Mesendoderm (in vitro differentiated cells): ENCODE measurements at places on chromosomes 6 and 20.

- no peak overlapping the region for H3K4me3 ChIP-seq
- H3K27me3 ChIP-seq, result peaks cover 13% of the 10 kb centered on the region
- peak; percentile 97 for DNase-seq
- no peak overlapping the region for H3K27ac ChIP-seq
Observed at GRCh38 chr6:108133594-108134179, 32.1 kb upstream of the NR2E1 start.

DNA sequence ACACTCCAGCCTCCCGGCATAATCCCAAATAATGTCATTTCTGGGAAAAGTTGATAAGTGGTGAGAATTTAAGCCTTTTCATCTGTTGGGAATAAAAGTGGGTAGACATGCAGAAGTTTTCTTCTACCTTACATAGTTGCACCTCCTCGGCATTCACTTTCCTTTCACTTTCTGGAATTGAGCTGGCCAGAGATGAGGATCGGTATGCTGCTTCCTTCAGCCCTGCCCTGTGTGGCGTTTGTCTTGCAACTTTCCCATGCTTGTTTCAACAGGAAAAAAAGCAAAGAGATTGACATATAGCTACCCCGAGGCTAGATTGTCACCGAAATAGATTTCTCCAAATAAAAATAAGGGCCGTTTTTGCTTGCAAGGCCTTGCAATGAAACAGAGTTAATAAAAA is 65.8 kb upstream of the JAG1 start:
- no peak overlapping the region for H3K4me3 ChIP-seq
- no peaks in the 10 kb centered on the region for H3K4me1 ChIP-seq
- H3K36me3 ChIP-seq, result no peaks in the 10 kb centered on the region
- no peaks in the 10 kb centered on the region for H3K27me3 ChIP-seq
- no peak for DNase-seq

DNA sequence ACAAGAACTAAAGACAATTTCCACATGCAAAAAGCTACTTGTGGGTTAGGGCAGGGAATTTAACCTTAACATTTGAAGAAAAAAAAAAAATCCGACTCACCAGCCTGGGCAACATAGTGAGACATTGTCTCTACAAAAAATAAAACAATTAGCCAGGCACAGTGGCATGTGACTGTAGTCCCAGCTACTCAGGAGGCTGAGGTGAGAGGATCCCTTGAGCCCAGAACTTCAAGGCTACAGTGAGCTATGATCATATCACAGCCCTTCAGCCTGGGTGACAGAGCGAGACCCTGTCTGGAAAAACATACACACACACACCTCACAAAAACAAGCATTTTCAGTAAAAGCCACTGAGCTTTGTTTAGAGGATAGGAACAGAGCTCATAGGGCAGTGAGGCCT is 56.2 kb downstream of the ARHGAP18 start:
- no peaks in the 10 kb centered on the region for H3K36me3 ChIP-seq
- DNase-seq, result no peak
- H3K4me1 ChIP-seq, result no peaks in the 10 kb centered on the region
- H3K4me3 ChIP-seq, result no peak overlapping the region
- H3K27me3 ChIP-seq, result no peaks in the 10 kb centered on the region

- H3K4me1 ChIP-seq, result no peaks in the 10 kb centered on the region
- no peak overlapping the region for H3K4me3 ChIP-seq
- no peaks in the 10 kb centered on the region for H3K36me3 ChIP-seq
Observed at GRCh38 chr6:123804787-123805540, 1.3 kb downstream of the NKAIN2 start.
